ENCODE measurements at places on chromosomes 1 and 21.

DNA sequence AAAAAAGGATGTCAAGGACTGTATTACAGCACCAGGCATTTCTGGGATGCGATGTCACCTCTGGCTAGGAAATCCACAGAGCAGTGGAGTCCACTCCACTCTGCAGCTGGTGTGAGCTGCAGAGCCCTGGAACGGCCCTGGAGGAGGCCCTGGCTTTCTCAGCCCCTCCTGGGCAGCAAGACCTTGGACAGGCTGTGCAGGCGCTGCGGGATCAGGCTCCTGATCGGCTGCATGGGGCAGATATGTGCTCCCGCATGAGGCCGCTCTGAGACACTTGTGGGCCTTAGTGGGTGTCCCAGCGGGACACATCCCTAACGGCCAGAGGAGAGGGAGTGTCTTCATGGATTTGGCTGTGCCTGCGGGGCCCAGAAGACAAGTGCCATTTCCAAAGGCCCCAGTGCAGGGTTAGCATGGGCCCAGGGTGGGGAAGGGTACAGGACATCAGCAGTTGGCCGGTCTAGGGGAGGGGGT, 6.2 kb downstream of the DNMT3L start:
- no peak for DNase-seq

DNA sequence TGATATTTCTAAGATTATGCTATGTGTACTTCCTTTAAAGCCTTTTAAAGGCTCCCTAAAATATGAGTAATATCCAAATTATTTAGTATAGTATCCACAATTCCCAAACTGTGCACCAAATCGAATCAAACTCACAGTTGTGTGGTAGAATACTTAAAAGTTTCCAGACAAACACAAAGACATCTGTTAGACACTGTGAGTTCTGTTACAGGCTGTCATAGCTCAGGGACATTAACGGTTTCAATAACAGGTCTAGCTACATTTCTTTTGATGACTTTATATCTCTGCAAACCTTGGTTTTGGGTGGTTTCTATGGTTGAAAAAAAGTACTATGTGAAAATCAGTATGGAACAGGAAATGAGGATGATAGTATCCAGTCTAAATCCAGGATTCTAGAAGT, 36.9 kb upstream of the NEK7 start:
- no peak for DNase-seq

- no peak for DNase-seq
Observed at GRCh38 chr1:65480684-65481405, 60.4 kb downstream of the LEPR start.

DNA sequence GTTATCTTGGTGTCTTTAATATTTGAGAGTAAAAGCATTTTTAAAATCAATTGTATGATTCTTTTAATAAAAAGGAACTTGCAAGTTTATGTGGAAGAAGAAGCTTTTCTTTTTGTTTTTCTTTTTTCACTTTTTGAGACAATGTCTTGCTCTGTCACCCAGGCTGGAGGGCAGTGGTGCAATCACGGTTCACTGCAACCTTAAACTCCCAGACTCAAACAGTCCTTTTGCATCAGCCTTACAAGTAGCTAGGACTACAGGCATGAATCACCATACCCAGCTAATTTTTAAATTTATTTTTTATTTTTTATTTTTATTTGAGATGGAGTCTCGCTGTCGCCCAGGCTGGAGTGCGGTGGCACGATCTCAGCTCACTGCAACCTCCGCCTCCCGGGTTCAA, 34.1 kb downstream of the CMPK1 start:
- no peak for DNase-seq

DNA sequence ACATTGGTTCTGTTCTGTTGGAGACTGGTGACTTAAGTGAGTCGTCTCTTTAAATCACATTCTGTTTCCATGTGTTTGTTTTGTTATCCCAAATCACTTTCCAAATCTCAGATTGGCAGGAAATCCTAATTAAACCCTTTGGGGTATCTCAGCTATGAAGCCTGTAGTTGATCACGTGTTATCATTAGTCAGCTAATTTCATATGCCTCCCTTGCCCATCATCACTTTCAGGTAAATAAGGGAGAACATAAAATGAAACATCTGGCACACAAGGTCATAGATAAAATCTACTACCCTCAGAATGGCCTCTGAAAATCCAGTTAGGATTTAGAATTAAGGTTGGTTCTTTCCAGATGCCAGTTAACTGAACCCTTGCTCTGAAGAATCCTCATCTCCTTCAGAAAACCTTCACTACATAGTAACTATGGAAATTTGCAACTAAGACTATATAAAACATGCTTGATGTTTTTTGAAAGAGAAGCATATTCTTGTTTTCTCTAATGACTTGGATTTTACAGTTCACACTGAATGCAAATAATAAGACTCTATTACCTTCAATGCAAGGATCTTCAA, 401.5 kb downstream of the DSCAM start:
- no peak for DNase-seq

DNA sequence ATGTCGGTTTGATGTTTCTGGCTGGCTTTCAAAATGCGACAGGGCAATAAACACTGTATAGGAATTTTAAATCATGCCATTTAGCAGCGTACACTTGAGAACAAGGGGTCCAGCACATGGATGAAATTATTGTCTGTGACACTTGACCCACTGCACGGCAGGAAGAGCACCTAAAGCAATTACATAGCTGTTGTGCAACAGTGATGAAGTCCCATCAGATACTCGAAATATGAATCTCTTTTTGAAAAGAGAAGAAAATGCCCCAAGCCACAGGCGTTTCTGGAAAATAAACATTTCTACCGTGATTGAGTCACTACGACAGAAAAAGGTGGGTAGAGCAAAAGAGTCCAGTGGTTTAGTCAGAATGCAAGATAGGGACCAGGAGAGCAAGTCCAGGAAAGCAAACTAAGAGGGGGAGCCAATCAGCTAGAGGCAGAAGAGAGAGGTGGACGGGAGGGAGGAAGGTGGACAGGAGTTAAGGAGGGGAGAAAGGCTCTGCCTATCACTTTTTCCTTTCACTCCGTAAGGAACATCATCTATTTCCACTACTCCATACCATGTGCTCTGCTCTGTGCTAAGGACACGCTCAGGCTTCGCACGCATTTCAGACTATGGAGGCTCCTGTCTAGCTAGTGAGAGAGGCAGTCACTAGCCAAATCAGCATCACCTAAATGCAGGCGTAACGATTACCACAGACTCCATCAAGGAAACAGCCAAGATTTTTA, 6.4 kb downstream of the DSCAM start:
- no peak for DNase-seq

DNA sequence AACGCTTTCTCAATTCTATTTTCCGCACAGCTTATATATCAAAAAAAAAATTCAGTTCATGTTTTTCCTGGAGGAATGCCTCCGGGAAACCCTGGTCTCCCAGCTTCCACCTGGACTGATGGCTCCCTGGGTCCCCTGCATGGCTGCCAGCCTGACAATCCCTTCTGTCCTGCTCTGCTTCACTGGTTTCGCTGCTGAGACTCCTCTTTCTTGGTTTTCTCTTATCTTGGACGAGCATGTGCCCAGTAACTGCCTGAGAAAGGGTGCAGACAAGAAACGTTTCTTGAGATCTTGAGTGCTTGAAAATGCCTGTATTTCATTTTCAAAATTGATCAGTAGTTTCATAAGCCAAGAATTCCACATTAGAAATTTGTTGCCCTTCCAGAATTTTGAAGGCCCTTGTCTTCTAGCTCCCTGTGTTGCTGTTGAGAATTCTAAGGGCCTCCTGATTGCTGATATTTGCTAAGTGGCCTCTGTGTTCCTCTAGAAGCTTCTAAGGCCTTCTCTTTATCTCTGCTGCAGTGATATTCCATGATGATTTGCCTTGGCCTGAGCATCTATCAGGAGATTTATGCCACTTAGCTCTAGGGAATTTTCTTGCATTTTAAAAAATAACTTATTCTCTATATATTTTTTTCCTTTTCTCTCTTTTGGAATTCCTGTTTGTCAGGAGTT, 44.7 kb downstream of the ETS2 start:
- no peak for DNase-seq

GRCh38 chr1:84246213-84246612, 55.3 kb upstream of the SAMD13 start:
- no peak for DNase-seq

GRCh38 chr21:16427587-16428087, 697.9 kb downstream of the USP25 start:
- no peak for DNase-seq

- no peak for DNase-seq
Observed at GRCh38 chr1:224264321-224264720, 65.7 kb downstream of the NVL start.

GRCh38 chr1:178869119-178869697, 1.7 kb downstream of the ANGPTL1 start:
- DNase-seq: no peak

- DNase-seq: no peak
Observed at GRCh38 chr1:109109906-109110305, 4.0 kb upstream of the ELAPOR1 start.

DNA sequence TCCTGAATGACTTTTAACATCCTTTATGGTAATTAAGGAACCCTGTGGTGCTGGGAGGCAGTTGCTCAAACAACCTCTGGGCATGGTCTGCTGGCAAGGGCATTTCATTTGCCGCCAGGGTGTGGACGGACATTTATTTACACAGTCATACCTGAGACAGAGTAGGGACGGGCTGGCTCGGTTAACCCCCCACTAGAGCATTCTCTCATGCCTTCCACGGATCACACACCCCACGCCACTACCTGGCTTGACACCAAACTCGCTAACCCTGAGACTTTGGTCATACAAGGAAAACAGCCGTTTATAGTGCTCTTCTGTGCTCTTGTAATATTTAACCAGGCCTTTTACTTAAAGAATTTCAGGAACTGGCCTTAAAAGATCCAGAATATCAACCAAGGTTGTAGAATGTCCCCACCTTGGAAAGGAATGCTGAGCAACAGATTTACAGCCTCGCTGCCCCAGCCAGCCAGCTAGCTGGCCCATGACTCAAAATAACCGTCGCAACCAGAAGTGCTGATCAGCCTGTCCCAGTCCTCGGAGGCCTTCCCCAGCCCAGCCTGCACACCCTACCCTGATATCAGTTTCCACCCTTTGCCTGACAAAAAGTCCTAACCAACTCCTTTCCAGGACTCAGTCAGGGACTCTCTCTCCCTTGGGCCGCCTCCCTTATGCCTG, 6.5 kb upstream of the PDXK start:
- no peak for DNase-seq

DNA sequence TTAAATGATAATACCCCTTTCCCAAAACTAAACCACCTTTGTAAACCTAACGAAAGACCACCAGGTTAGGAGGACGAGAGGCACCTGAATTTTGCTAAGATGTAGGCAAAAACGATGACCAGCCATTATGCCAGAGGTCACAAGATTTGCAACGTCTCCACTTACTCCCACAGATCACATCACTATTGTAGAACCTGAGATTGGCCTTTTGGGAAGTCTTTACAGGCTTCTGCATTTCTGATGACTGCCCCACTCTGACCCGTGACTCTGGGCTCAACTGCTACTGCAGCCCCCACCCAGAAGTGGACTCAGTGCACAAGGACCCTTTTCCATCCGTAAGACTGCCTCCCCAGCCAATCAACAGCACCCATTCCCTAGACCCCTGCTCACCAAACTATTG, 36.4 kb upstream of the COL6A2 start:
- no peak for DNase-seq

DNA sequence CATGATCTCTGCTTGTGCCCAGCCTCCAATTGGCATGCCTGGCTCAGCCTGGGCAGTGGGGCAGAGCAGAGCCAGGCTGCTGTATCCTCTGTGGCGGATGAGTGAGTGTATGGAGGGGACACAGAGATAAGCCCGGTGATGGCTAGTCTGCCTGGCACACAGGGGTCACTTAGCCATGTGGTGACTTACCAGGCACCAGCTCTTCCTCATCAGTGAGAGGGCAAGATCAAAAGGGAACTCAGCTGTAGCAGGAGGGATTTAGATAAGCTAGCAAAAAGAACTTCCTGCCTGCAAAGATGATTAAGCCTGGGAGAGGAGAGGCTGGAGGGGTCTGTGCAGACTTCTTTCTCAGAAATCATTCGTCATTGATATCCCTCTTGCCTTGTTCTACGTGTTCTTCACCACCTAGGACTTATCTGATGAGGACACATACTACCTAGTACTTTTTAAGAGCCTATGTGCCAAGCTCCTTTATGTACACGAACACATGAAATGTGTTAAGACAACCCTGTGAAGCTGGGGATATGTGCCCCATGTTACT, 7.9 kb downstream of the KIF21B start:
- no peak for DNase-seq

GRCh38 chr1:2431103-2431502, 18.7 kb upstream of the PEX10 start:
- DNase-seq: no peak

DNA sequence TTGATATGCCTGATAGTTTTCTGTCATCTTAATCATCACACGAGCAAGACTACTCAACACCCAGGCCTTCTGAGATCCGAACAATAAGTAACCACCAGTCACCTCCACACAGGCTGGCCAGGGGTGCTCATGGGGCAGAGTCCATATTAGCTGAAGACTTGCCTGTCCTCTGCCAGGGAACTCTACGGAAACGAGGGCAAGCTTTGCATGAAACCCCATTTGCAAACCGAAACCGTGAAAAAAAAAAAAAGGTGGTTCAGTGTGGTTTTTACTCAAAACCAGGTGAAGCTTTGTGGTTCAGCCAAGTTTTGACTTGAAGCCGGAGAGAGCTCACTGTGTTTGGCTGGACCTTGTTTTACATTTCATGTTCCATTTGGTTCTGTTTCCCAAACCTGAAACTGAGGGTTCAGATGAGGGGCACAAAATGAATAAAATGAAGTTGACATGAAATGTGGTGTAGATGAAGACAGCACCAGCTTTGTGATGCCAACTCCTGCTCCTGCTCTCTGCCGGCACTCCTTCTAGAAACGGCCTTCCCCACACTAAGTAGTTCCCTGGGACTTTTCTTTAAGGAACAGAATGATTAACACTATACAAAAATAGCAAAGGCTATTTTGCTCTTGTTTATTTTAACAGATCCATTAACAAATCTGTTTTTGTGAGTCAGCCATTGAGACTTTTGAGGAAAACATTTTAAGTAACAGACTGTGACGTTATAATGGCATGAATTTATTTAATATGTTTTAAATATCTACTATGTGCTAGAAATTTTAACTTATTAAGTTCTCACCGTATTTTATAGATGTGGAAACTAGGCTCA, 74.7 kb downstream of the RUNX1 start:
- DNase-seq: no peak

DNA sequence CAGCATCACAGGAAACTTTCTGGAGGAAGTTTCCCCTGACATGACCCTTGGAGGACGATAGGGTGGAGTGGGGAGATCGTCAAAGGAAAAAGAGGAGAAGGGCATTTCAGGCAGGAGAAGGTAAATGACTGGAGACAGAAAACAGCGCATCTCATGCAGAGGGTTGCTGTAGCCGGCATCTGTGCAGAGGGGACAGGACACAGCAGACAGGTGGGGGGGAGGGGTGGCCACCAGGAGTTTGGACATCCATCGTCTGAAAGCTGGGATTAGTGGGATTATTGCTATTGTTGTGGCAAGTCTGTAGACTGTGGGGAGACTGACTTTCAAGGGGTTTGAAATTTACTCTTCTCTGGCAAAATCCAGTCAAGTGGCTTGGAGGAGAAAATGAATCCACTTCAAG, 463.9 kb downstream of the OMA1 start:
- DNase-seq: no peak

- DNase-seq: no peak
Observed at GRCh38 chr1:31717341-31717740, 13.5 kb upstream of the COL16A1 start.

Measured in mesothelial cell of epicardium (in vitro differentiated cells).